ENCODE measurements at places on chromosomes 5 and 9. TPM values are rescaled to one million over a fixed set of nuclear protein-coding genes. Genes with fewer than 3 reads are reported as not detected.

The OTP gene
- not detected for total RNA-seq

The TMEFF1 gene
- total RNA-seq = not detected

The HCN1 gene
- not detected for total RNA-seq

The MOB3B gene
- 0.67 TPM for total RNA-seq

The KCNV2 gene
- not detected for total RNA-seq

The FOXD4L6 gene
- total RNA-seq = not detected

Data from naive thymus-derived CD4-positive, alpha-beta T cell (primary cell).